ENCODE measurements at places on chromosomes 4 and X.

- DNase-seq, result no peak
Observed at GRCh38 chr4:143559757-143560147, 46.2 kb downstream of the SMARCA5 start.

DNA sequence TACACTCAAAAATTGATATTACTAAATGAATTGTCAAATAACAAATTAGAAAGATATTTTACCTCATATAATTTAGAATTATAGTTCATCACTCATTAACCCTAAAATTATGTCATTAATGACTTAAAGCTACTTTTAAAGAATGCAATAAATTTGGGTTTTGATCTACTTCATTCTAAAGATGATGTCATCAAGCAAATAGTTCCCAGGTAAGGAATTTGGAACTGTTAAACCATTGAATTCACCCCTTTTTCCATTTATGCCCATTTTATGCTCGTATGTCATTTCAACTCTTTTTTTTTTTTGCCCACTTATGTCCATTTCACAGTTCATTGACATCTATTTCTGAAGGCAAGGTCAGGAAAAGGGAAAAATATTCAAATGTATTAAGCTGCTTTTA is 135.5 kb downstream of the TLL1 start:
- no peak for DNase-seq

DNA sequence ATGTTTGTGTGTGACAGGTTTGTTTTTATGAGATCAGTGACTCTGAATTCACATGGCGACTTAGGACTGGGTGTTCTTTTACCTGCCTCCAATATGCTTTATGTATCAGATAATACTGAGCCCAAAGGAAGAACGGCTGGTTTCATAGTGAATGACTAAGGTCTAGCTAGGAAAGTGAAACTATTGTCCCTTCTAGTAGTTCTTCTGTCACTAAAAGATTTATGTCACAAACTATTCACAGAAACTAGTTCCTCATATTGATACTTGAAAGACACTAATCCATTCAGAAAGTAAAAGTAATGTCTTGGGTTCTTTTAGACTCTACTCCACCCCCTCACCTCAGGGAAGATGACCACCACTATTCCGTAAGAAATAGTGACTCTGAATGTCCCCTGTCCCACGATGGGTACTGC is 81.7 kb downstream of the EGF start:
- DNase-seq, result no peak

- DNase-seq, result peak; percentile 8
Observed at GRCh38 chr4:13484749-13485221, 645 bp upstream of the RAB28 start.

GRCh38 chr4:128483816-128484215 is 196.2 kb upstream of the PGRMC2 start:
- no peak for DNase-seq

GRCh38 chr4:26179316-26179760 is 141.5 kb upstream of the RBPJ start:
- DNase-seq, result no peak

GRCh38 chrX:107542500-107542899 is 85.8 kb upstream of the PRPS1 start:
- no peak for DNase-seq

- no peak for DNase-seq
Observed at GRCh38 chr4:181278941-181279340, 964.3 kb upstream of the TENM3 start.

DNA sequence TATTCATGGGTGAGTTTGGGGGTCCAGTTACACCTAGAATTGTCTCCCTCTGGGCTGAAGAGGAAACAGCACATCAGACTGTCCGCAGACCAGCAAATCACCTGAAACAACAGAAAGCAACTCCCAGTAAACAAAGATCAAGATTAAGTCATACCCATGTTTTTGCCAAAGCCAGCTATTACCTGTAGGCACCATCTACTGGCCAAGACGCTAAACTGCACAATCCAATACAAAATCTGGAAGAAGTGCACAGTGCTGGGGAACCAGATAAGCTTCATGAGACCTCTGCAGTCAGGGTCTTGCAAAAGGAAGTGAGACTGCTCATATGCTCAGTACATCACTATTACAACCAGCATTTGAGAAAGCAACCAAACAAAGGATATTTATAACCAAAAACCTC is 157.5 kb upstream of the ITM2A start:
- no peak for DNase-seq
